ENCODE measurements at places on chromosomes 2 and 18. TPM values are rescaled to one million over a fixed set of nuclear protein-coding genes. Genes with fewer than 3 reads are reported as not detected.

DNA sequence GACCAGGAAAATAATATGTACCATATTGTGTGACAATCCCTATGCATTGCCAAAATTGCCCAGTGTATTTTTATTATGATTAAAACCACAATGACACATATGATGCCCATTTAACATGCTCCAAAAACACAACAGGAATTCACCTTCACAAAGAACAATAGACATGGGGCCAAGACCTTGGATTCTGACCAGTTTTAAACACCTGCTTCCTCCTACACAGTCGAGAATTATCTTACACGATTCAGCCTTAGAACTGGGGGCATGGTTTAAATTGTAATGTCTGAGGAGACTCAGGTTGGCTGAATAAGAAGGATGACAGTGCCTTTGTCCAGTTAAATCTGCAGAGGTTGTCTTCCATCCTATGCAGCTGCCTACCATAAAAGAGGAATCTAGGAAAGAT, 212.7 kb downstream of the PLCL1 start:
- no peak for DNase-seq

DNA sequence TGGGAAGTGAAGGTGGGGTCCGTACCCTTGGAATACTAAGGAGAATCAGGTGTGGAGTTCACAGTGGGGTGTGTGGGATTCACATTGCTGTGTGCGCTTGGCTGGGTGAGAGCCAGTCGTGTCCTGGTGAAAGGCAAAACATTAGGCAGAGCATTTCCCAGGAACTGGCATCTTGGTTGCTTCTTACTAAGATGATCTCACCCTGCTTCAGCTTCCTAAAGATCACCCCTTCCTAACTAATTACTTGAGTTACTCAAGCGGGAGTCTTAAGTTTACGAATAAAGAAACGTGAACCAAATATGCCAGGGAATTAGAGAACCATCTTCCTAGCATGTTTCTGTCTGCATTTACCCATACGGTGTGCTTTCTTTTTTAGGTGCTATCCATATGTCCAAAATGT, 122.9 kb downstream of the NCK2 start:
- DNase-seq = no peak

Gene TUBA4B
- not detected for total RNA-seq

GRCh38 chr2:101463911-101464641, 10.8 kb downstream of the RFX8 start:
- DNase-seq = no peak

GRCh38 chr2:144571770-144572169, 51.9 kb upstream of the ZEB2 start:
- no peak for DNase-seq

GRCh38 chr2:11385216-11385615, 40.8 kb upstream of the ROCK2 start:
- DNase-seq = no peak

Gene MOGAT1
- total RNA-seq = 0.25 TPM

- peak; percentile 36 for DNase-seq
Measured at GRCh38 chr2:166180951-166181812, 53.4 kb upstream of the SCN1A start.

DNA sequence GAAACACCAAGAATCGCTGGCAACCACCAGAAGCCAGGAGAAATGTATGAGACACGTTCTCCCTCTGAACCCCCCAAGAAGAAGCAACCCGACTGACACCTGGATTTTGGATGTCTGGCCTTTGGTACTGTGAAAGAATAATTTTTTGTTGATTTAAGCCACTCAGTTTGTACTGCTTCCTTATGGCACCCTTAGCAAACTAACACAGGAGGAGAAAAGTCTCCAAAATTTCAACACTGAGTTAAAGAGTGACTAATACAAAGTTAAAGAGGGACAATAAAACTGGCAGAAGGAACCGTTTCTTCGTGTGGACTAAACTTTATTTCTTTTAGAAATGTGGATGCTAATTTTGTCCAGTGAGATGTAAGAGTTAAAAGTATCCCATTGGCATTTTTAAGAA, 660.9 kb upstream of the LINC00305 start:
- DNase-seq = no peak

DNA sequence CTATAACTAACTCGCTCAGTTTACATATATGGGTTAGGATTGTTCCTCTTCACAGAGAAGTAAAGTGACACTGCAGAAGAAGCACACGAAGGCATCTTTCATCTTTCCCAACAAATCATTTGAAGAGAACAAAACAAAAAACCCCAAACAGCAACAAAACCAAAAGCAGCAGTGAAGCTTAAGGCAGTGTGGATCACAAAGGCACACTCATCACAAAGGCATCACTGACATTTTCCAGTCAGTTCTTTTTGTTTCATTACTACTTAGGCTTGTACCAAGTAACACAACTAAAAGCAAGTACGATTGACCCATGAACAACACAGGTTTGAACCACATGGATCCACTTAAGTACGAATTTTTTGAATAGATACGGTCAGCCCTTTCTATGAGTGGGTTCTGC, 75.7 kb downstream of the RNF152 start:
- no peak for DNase-seq

DNA sequence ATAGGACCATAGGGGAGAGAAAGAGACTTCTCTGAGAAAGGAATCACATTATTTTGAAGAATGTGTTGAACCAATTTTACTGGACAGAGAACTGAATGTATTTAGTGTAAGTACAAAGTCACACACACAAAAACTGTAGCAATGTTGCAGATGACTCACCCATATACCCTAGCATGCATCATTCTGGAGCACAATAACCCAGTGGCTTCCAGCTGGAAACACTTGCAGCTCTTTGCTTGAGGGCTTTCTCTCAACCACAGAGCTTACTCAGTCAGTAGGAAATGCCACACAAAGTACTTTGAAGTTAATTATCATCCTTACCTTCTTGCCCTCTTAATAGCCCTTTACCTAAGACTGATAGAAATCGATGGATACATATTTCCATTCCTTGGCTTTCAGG, 760.0 kb upstream of the FSHR start:
- no peak for DNase-seq

Gene CXCR1
- 0.69 TPM for total RNA-seq

DNA sequence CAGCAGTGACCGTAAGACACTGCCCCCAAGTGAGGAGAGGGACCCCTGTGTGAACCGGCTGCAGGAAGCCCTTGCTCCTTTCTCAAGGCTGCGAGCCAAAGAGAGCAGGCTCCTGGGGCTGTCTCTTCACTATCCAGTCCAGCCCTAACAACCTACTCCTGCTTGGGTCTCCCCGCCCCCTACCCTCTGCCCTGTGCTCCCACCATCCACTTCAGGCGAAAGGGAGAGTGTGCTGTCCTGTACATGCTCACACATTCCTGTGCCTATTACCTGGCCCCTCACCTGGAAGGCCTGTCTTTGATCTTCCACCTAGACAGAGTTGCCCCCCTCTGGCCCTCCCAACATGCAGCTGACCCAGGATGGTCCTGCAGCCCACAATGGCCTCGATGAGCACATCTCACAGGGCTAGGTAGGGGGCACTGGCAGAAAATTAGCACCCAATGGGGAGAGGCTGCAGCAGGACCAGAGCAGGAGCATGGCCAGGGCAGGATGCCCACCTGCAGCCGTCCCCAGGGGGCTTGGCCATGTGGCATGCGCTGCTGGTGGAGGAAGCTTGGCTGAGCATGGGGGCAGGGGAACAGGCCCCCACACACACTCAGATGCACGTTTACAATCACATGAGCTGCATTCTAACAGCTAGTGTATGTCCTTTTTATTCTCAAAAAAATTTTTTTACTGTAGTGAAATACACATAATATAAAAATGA, 93.5 kb downstream of the POLR1A start:
- no peak for DNase-seq

GRCh38 chr2:144529841-144530240, 9.9 kb upstream of the ZEB2 start:
- no peak for DNase-seq

Gene LTBP1
- 72.5 TPM for total RNA-seq

DNA sequence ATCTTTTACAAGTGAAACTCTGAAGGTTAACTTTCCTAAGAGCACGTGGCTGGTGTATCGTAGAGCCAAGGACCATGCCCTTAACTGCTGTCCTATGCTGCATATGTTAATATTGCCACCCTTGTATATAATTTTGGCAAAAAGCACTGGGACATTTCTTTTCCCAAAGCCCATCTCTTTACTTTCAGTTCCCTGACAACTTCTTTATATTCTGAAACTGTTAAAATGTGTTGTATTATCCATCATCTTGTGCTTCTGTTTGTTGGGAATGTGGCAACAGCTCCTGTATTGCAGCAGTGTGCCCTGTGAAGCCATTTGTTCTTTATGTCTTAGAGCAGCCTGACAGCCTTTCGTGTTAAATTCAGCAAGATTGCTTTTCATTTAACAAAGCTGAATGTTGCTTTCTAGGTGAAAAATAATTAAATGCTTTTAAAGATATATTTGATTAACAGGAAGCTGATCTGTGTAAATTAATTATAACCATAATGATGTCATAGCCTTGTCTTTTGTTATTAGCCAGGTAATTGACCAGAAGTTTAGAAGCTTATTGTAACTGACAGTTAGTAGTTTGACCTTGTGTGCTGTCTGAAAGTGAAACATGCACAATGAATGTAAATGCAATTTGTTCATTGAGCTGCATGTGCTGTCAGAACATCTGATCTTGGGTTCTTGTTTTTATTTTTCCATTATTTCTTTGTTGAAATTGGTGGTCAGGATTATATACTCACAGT, 9.7 kb downstream of the RHBDD1 start:
- no peak for DNase-seq

Gene LOXL3
- 2.6 TPM for total RNA-seq

Gene UGT1A8
- total RNA-seq = not detected

DNA sequence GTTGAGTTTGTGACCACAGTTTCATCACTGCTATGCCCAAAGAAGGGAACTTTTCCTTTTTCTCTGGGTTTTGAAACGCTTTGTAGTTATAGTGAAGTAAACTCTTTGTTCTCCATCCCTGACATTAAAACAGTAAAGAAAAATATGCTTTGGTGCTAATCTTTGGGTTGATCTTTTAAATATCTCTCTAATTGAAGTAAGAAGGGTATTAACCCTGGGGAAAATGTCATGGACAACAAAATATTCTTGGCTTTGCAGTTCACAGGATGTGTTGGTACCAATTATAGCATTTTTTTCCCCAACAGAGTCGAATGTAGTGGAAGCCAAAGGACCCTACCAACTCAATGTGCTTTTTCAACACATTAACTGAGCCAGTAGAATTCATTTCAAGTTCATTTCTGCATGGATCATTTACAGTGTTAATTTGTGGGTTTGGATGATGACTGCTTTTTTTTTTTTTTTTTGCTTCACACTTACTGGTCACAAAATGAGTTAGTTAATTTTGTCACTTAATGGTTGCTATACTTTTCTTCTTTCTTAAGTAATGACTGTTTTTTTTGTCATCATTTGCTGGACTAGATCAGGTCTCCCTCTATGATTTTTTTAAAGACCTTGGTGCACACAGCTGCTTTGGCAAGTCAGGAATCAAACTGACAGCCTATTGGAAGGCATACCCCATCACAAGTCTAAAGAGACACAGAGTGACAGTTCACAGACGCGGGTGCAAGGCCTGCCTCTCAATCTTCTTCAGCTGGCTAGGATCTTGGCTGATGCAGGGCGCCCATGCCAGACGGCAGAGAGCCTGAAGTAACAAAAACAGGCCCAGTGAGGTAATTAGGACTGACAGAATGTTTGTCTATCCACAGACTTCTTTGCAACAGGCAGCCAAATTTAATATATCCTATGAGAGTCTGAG, 98.8 kb upstream of the MMADHC start:
- peak; percentile 33 for DNase-seq

DNA sequence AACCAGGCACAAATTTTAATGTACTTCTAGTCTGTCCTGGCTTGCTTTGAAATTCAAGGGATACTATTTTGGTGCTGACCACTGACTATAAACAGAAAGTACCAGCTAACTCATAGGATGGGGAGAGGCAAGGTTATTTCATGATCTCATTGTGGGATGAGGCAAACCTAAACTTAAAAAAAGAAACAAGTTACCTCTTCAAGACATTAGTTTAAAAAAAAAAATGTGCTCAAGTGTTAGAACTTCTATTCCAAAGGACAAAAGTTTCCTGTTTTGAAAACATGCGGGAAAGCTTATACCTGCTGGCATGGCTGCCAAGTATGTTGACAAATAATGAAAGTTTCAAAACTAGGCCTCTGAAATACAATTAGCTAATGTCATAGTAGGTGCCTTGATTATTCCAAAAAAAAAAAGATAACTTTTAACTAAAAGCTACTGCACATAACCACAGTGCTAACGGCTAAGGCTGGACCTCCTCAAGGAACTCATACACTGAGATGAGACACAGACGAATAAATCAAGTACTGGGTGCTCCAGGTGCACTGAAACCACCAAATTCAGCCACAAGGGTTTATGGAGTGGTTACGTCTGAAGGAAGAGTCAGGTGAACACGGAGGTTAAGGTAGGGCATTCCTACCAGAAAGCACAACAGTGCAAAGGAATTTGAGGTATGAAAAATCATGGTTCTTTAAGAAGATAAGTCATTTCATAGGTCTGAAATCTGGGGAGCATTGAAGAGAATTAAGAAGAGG, 38.1 kb downstream of the TMEM131 start:
- no peak for DNase-seq

- no peak for DNase-seq
Measured at GRCh38 chr2:135202751-135203150, 150.7 kb downstream of the RAB3GAP1 start.

DNA sequence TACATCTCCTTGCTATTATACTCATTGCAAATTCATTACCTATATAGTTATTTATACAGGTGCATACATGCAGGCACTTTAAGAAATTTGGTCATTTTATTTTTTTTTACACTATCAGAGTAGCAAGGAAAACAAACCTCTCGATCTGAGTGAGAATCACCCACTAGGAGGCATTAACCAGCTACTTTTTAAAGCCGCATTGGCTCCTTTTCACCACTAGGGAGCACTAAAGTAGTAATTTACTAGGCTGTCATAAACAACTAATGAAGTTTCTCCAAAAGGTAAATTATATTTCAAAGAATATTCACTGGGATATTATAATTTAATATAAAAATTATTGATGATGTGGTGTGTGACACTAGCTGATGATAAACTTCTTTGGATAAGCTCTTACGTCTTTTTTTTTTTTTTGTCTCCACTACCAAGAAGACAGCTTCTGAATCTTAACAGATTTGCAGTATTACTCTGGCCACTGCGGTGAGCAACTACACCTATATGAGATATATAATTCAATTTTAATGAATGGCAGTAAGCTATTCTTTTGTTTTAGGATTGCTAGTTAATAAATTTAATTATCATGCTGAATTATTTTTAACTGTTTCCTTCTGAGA, 101.9 kb downstream of the NOL4 start:
- DNase-seq = no peak

DNA sequence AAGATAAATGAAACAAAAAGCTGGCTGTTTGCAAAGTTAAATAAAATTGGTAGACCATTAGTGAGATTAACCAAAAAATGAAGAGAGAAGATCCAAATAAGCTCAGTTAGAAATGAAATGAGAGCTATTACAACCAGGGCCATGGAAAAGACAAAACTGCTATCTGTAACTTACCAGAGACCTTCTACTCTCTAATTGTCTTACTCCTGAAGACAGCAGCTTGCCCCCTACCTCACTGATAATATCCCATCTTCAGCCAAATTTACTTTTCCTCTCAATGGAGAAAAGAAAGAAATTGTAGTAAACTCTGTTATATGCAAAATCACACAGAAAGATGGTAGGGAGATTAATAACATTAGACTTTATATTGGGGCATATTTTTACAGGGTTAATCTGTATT, 178.2 kb downstream of the LCLAT1 start:
- DNase-seq = no peak

Data from left ventricle myocardium superior (tissue), 1 donor.